ENCODE measurements at places on chromosomes 7 and 10.

- no peak for DNase-seq
Measured at GRCh38 chr7:26624839-26625238, 239.6 kb downstream of the SKAP2 start.

- DNase-seq, result no peak
Measured at GRCh38 chr10:34936061-34936460, 121.0 kb upstream of the PARD3 start.

- DNase-seq, result no peak
Measured at GRCh38 chr10:34826857-34827766, 12.0 kb upstream of the PARD3 start.

- no peak for DNase-seq
Measured at GRCh38 chr7:126845331-126845730, 407.4 kb downstream of the GRM8 start.

GRCh38 chr10:21340331-21340730, 185.2 kb downstream of the SKIDA1 start:
- DNase-seq, result no peak

GRCh38 chr10:113752553-113752952, 1.1 kb downstream of the PLEKHS1 start:
- no peak for DNase-seq

- DNase-seq, result peak; percentile 11
Measured at GRCh38 chr10:71064413-71065118, 147.8 kb upstream of the UNC5B start.

GRCh38 chr10:104941662-104942061, 300.6 kb downstream of the SORCS3 start:
- no peak for DNase-seq

- DNase-seq, result no peak
Measured at GRCh38 chr7:131921016-131921415, 364.6 kb upstream of the PODXL start.

- DNase-seq, result no peak
Measured at GRCh38 chr10:125166658-125167057, 6.3 kb upstream of the CTBP2 start.

DNA sequence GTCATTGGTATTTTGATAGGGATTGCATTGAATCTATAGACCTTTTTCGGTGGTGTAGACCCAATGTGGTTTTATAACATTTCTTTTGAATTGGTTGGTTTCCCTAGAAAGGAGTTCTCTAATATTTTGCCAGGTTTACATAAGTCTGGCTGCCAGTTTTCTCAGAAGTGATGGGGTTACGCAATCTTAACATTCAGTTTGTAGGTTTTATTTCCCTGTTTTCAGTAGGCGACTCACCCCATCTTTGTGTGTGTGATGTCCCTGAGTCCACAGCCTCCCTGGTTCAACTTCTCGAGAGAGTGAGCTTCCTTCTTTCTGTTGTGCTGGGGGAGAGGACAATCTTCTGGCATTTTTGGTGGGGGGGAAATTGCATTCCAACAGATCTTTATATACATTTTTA, 9.6 kb upstream of the KIF5B start:
- peak; percentile 45 for DNase-seq

- no peak for DNase-seq
Measured at GRCh38 chr10:27568196-27569175, 64.4 kb downstream of the RAB18 start.

- DNase-seq, result no peak
Measured at GRCh38 chr7:121099572-121099971, 111.1 kb downstream of the CPED1 start.

DNA sequence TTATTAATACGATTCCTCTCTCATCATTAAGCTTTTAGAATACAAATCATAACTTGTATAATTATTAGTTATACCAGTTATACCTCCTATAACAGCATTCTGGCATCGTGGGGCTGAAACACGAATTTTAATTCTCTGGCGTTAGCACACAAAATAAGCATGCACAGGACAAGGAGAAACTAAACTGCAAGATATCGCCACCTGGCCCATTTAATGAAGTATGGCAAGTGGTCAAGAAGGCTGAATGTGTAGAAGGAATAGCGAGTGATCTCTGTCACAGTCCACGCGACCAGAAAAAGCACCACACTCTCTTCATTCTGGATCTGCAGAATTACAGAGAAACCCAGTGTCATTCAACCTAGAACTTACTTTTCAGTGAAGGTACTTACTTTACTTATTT, 18.1 kb downstream of the HACD1 start:
- DNase-seq, result peak; percentile 40

- DNase-seq, result no peak
Measured at GRCh38 chr10:119517235-119518141, 25.0 kb downstream of the RGS10 start.

DNA sequence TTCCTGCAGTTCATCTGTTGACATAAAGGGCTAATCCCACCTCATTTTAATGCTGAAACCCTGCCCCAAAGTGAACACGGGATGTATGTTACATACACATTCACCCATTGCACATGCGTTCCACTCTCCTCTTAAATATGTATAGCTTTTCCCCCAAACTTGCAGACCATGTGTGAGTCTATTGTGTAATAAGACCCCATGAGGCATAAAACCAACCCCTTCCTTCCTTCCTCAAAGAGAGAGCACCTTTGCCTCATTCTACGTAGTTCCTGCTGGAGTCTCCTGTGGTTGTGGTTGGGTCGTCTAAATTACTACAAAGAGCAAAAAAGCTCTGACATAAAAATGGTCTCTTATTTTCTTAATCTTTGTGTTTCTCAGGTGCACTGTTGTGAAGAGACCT, 345.7 kb upstream of the KLF6 start:
- DNase-seq, result no peak

GRCh38 chr10:34766266-34766600, 48.9 kb downstream of the PARD3 start:
- DNase-seq, result no peak

GRCh38 chr10:122575776-122576175, 15.2 kb downstream of the DMBT1 start:
- DNase-seq, result no peak

DNA sequence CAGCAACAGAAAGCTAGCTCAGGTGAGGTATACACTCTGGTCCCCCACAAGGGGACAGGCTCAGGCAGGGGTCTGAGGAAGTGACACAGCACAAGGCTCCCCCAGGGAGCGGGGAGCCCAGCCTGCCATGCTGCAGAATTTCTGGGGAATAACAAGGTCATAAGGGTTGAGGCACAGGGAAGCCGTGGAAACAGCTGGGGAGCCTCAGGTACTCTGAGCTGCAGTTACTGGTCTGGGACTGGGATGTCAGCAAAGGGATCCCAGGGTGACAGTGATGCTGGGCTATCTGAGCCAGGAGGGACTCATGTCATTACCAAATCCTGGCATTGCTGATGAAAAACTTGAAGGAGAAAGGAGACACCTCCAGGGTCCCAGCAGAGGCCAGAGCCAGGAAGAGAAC, 64.4 kb upstream of the NANOS1 start:
- no peak for DNase-seq

GRCh38 chr7:89607792-89608191, 546.5 kb upstream of the STEAP1 start:
- no peak for DNase-seq

- DNase-seq, result no peak
Measured at GRCh38 chr10:70917226-70917625, 28.9 kb upstream of the PCBD1 start.

- no peak for DNase-seq
Measured at GRCh38 chr7:36388423-36388822, 1.2 kb upstream of the ANLN start.

DNA sequence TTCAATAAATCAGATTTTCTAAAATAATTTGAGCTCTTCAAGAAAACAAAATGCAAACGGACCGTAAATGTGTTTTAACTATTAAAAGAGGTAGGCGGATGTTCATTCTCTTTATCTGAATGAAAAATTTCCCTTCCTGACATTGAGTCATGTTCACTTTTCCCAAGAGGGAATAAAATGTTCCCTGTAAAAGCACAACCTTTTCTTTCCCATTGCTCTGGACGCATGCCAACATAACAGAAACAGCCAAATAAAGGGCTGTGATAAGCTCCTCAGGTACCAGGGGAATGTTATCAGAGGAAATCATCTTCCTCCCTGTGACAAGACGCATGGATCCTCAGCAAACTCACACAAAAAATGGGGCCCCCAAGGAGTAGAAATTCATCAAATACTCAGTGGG, 251.8 kb downstream of the MTERF1 start:
- no peak for DNase-seq

GRCh38 chr7:137743021-137743420, 103.8 kb downstream of the DGKI start:
- DNase-seq, result no peak

GRCh38 chr7:101501351-101501750, 127.7 kb downstream of the MYL10 start:
- no peak for DNase-seq

- DNase-seq, result peak; percentile 5
Measured at GRCh38 chr10:1643161-1643907, 94.0 kb downstream of the ADARB2 start.

DNA sequence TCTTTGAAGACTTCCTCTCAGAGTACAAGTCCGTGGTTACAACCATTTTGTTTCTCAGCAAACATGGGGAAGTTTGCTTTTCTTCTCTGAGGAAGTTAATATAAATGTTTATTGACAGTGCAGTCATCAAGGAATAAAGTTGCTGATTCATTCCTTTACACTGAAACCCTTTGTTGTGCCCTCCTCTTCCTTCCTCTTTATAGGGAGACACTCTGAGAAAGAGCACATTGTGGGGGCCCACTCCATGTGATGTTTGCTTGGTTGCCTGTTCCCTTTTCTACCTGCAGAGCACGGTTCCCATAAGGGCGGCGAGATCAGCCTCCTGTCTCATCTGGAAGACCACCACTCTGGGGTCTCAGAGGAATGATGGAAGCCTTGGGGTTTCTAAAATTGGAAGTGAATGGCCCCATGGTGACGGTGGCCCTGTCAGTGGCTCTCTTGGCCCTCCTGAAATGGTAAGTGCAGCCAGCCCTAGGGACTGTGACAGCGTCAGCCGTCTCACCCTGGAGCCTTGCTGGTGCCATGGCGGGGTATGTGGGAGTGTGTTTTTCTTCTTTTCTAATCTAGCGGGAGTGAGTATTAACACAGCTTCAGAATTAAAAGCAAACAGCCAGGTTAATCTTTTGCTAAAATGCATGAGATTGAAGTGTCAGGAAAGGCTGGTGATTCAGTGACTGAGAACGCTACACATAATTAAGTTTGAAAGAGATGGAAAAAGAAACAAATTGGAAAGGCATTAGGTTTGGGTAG, at the start of gene TBXAS1:
Gene TBXAS1 (plus strand): TSS at position 240 of the 750 bp plus-strand sequence. CDS start 127 bp downstream, at position 367.
- DNase-seq, result peak; percentile 19

DNA sequence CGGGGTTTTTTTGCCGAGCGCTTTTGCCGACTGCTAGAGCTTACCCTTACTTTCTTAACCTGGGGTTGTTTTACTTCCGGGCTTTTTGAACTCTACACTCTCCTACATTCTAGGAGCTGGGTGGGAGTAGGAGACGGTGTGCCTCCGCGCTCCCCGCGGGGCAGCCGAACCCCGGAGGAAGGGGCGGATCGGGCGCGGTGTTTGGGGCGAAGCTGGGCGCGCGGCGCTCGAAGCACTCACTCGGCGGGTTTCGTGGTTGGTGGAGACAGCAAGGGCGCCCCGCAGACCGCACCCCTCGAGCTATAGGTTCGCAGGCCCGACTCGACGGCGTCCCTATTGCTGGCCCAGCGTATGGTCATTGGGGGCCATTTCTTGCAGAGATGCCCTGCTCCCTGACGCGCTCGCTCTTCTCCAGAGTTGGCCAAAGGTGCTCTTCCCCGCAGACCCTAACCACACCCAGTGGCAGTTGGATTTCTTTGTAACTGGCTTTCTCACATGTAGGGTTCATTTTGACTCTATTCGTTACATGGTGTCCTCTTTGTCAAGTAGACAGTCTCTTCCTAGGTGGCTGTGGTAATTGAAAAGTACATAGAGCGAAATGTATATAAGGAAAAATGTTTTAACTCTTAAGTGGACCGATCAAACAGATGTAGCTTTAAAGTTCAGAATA, 364 bp downstream of the ZNF518A start:
- peak; percentile 82 for DNase-seq

GRCh38 chr7:22784346-22784745, 38.3 kb downstream of the TOMM7 start:
- no peak for DNase-seq

GRCh38 chr7:919924-920341, 34.5 kb downstream of the ADAP1 start:
- no peak for DNase-seq

- DNase-seq, result no peak
Measured at GRCh38 chr10:119502209-119502608, 40.3 kb downstream of the RGS10 start.

GRCh38 chr10:97025613-97026242, 160.0 kb downstream of the SLIT1 start:
- peak; percentile 75 for DNase-seq

- DNase-seq, result no peak
Measured at GRCh38 chr10:121291823-121292222, 306.4 kb downstream of the FGFR2 start.

GRCh38 chr7:73899731-73900142, 38.8 kb downstream of the TMEM270 start:
- no peak for DNase-seq

GRCh38 chr10:110218632-110219031, 11.2 kb downstream of the MXI1 start:
- DNase-seq, result no peak

GRCh38 chr10:14378387-14378960, 47.8 kb upstream of the FRMD4A start:
- peak; percentile 19 for DNase-seq

DNA sequence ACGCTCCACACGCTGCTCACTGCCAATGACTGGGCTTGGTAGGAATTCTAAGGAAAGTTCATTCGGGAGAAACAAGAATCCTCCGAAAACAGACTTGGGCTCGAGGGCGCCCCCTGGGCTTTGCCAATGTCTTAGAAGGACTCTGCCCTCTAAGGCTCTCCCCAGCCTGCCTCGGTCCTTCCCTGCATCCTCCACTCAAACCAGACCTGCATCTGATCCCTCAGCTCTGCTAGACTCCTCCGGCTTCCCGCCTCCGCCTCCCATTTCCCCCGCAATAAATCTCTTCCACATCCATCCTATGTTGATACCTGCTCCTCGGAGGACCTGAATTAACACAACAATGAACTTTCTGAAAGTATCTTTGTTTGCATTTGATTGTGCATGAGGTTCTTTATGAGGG, 177.6 kb downstream of the PLPP4 start:
- no peak for DNase-seq

DNA sequence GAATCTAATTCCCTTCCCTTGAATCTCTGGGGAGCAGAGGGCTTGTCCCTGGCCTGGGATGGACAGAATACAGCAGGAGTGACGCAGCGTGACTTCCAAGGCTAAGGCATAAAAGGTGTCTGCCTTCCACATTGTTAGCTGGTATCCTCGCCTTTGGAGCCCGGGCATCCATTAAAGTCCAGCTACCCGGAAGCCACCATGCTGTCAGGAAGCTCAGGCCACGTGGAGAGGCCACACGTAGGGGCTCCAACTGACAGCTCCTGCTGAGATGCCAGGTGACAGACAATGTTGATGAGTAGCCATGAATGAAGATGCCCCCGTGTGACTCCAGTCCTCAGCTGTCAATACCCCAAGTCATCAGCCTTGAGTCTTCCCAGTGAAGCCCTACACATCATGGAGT, 99.9 kb downstream of the OAT start:
- DNase-seq, result no peak

Measured in A549 (cell line).